Effector CD4-positive, alpha-beta T cell (primary cell): ENCODE measurements at places on chromosomes 2 and 18.

- DNase-seq = no peak
These were observed 50.0 kb upstream of the ITGA6 start for GRCh38 chr2:172377408-172377807.

DNA sequence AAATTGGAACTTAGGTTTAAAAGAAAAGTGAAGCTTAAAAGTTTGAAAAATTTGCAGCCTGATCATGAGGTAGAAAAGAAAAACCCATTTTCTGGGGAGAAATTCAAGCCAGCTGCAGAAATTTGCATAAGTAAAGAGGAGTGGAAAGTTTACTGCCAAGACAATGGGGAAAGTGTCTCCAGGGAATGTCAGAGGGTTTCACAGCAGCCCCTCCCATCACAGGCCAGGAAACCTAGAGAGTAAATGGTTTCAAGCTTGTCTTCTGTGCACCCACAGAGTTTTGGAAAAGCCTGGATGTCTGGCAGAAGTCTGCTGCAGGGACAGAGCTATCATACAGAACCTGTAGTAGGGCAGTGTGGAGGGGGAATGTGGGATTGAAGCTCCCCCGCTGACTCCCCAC lies 254.0 kb upstream of the FSIP2 start:
- no peak for DNase-seq

- no peak for DNase-seq
These were observed 27.6 kb downstream of the CIB4 start for GRCh38 chr2:26613241-26614215.

DNA sequence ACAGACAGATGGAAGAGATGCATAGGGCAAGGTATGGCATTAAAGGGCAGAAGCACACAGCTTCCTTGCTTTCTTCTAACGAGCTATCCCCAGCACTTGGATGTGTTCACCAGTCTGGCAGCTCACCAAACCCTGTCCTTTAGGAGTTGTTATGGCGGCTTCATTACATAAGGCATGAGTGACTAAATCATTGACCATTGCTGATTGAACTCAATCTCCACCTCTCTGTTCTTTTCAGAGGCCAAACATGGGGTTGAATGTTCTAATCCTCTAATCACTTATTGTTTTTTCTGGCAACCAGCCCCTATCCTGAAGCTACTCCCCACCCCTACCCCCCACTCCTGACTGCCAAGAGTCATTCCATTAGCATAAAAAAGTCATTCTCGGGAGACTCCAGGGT lies 301.8 kb downstream of the XIRP2 start:
- DNase-seq = no peak

DNA sequence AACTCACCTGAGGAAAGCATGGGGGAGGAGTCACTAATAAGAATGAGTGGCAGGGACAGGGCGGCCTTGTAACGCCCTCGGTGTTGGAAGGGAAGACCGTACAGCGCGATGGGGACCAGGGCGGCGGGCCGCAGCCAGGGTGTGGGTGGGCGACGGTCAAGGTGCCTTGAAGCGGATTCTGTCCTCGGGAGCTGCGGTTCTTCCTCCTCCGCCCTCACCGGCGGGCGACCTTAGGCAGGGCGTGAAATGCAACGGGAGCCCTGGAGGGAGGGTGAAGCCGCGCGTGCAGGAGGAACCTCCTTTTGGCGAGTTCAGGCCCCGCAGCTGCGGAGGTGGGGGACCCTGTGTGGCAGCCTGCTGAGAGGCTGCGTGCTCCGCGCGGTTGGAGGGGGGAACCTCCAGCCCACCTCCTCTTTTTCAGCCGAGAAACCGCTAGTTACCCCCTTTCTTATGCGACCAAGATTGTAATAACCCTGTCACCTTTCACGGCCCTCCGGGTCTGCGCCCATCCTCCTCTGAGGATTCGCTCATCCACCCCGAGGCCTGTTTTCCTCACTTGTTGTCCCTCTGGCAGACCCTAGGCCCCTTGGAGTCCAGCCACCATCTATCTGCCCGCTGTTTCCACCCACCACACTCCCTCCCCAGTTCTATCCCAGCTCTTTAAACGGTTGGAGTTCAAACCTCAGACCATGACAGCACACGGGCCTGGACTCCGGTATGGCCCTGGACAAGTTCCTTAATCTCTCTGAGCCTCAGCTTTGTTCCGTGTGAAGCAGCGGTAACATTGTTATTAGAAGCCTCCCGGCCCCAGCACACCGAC lies 823 bp upstream of the RNU2-63P start:
- no peak for DNase-seq

DNA sequence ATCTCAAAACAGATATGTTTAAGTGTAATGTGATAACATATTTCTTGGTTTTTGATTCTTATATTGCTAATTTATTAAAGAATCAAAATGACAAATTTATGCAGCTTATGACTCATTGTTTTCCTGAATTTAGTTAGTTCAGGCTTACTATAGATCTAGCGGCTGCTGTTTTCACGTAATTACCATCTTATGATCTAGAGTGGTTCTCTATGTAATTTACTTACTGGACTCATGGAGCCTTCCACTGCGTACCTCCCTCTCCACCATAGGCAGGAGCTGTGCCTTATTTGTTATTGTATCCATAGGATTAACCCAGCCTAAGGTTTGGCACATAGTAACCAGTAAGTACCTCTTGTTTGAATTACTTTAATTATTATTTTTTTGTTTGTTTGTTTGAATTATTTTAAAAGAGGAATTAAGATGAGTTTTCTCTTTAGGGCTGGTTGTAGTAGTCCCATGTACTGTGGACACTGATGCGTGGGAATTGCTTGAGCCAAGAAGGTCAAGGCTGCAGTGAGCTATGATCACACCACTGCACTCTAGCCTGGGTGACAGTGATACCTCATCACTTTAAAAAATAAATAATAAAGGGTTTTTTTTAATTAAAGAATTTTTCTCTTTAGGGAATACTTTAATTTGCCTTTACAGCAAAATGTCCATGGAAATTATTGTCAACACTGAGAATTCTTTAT lies 165.5 kb downstream of the PHLPP1 start:
- no peak for DNase-seq

GRCh38 chr2:3481736-3482362 lies 37.5 kb downstream of the ADI1 start:
- DNase-seq = no peak

DNA sequence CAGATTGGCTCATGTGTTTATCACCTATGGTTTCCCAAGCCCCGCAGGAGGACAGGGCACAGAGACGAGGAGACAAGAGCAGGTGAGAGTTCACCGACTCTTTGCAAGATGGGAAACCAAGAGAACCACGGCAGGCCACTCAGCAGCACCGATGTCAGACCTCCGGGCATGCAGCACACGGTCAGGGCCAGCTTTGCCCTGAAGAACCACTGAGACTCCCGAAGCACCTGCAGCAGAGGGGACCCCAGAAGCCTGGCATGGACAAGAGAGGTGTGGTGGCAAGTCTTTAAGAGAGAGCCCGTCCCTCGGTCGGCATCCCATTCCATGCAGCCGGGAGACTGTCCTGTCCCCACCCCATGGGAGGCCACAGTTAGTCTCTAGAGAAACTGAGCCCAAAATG lies 36.6 kb upstream of the TAF1B start:
- DNase-seq = no peak

GRCh38 chr2:10269711-10270610 lies 32.7 kb upstream of the HPCAL1 start:
- no peak for DNase-seq

DNA sequence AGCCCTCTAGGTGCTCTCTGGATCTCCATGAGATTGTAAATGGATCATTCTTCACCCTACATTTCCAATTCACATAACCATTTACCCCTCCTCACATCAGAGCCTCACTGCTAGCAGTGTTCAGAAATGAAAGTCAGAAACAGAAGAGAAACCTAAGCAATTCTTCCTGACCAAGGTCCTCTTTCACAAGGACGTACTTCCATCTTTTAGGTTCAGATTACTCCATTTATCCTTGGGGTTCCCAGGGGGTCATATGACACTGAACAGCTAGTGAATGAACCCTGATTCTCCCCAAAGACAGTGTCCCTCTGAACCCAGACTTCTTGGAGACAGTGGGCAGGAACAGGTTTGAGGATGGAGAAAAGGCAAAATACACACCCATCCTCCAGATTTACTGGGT lies 12.9 kb upstream of the MARCO start:
- no peak for DNase-seq

DNA sequence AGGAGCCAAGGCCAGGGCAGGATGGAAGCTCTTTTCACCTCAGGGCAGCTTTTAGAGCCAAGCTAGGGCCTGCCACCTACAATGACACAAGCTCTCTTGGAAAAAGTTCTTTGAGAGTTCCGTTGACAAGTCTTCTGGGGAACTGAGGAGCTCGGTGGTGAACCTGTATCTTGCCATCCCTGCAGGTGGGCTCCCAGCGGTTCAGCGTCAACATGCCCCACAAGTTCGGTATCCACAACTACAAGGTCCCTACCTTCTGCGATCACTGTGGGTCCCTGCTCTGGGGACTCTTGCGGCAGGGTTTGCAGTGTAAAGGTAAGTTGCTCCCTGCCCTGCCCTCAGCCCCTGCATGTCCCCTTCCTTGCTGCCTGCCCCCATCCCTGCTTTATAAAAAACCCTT lies 312.8 kb upstream of the EPAS1 start:
- no peak for DNase-seq

DNA sequence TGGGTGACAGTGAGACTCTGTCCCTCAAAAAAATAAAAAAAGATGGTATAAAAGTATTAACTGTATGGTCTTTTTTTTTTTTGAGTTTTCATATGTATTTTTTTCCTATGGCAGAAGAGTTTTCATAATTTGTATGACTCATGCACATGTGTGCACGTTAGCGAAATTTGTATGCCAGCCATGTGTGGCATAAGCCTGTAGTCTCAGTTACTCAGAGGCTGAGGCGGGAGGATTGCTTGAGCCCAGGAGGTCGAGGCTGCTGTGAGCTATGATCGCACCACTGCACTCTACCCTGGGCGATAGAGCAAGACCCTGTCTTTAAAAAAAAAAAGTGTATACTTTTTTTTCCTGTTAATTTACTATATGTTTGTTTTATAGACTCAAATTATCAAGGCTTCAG lies 160.8 kb downstream of the TGIF1 start:
- no peak for DNase-seq

DNA sequence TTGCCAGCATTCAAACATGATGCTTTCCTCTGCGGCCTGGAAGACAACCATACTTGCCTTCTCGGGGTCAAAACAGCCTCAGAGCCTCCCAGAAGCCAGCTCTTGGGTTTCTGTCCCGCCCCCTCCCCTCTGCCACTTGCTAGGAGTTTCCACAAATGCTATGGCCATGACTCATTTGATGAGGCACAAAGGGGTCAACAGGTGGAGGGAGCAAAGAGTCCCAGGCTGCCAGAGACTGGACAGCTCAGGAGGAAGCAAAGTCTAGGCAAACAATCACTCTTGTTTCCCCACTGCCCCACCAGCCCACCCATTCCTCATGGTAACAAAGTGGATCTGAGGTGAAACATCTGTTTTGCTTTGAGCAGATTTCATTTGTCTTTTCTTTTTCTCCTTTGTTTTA lies 551.1 kb downstream of the TNS1 start:
- no peak for DNase-seq

DNA sequence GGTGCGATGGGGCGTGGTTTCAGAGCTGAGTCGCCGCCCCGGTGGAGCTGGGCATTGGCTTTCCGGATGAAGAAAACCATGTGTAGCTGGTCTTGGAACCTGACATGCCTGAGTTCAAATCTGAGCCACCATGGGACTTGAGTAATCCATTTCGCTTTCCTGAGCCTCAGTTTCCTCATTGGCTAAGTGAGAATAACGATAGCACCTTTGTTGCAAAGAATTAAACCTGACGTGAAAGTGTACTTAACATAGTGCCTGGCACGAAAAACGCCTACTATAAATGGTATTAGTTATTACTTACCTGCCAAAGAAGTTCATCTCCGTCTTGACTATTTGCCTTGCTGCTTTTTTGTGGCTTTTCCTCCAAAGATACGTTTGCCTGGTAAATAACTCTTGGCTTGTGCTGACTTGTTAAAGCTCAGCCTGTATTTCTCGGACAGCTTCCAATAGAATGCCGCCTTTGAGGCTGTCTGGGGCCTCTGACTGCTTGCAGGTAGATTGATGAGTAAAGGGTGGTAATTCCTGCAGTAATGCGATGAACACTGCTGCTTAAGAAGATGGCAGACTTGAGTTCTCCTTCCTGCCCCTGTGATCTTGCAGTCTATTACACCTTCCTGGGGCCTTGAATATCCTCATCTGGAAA lies 1.3 kb downstream of the CDCA7 start:
- DNase-seq = no peak

- DNase-seq = no peak
These were observed 40.2 kb downstream of the HDAC4 start for GRCh38 chr2:239360421-239361310.

DNA sequence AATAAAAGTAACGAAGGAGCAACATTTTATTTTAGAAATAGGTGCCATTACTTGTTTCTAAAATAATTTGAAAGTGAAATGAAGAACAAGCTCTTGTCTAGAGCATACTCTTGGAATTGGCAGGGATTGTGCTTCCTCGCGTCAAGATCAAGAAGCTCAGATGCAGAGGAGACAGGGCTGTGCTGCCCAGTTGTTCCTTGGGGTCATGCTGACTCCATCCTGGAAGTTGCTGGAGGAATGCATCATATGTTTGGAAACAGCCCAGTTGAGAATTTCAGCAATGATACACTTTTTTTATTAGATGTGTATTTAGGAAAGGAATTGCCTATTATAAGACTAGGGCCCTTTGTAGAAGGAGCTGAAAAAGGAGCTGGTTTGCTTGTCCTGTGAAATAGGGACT lies 17.2 kb downstream of the LTBP1 start:
- DNase-seq = no peak

DNA sequence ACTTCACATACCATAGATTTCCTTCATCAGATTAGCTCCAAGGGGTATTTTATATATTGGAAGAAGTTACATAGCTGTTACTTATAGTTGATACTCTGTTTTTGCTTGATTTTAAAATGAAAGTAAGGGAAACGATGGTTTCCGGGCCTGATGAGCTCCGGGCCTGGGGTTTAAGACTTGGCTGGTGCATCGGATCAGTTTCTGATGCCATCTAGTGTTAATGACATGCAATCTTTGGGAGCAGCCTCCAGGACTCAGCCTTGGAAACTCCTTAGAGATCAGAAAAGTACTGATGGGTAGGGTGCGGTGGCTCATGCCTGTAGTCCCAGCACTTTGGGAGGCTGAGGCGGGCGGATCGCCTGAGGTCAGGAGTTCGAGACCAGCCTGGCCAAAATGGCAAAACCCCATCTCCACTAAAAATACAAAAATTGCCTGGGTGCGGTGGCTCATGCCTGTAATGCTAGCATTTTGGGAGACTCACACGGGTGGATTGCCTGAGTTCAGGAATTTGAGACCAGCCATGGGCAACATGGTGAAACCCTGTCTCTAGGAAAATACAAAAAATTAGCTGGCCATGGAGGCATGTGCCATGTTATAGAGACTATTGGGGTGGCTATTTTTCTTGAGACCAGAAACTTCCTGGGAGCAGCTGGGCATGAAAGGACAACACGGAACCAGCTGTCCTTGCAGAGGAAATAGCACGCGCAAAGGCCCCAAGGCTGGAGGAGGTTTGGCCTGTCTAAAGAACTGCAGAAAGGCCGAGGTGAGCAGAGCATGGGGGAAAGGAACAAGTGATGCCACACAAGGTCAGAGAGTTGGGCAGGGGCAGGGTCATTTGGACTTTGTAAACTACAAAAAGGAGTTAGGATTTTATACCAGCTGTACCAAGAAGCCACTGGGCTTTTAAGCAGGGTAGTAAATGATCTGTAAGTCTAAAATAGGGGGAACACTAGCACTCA lies 46.9 kb upstream of the CNOT11 start:
- no peak for DNase-seq
